GM12864 (cell line): ENCODE measurements at places on chromosomes 12 and 14.

- no peak for DNase-seq
Observed at GRCh38 chr14:68815298-68816182, 22.7 kb upstream of the ZFP36L1 start.

GRCh38 chr12:105745811-105746210 is 392.9 kb downstream of the NUAK1 start:
- DNase-seq = no peak

DNA sequence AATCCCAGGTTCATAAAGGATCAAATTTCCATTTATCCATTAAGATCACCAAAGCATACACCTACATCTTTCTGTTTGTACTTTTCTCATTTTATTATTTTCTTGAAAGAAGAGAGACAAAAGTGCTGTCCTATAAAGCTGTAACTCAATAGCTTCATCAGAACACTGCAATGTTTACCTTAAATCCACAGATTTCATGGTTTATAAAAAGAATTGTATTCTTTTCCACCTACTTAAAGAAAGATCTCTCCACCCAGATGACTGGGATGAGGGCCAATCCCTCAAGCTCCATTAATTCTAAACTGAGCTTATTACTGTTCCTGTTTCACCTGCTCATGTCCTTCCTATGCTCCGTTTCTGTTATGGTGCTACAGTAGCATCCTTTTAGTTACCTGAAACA is 470.6 kb downstream of the BCAT1 start:
- DNase-seq = no peak

DNA sequence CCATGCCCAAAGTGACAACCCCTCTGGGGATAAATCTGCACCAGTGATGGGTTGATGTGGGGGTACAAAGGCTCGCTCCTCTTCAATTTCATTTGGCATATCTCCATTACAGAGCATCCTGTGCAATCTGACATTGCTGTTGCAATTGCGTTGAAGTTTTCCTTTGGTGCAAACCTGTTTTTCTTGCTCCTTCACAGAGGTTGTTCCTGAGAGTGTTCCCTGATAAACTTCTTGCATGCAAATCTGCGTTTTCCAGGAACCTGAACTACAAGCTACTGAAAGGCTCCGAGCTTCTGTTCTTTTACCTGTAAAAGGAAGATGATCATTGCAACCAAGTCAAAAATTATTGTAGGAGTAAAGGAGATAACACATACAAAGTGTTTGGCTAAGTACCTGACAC is 26.1 kb downstream of the SERPINA11 start:
- no peak for DNase-seq

DNA sequence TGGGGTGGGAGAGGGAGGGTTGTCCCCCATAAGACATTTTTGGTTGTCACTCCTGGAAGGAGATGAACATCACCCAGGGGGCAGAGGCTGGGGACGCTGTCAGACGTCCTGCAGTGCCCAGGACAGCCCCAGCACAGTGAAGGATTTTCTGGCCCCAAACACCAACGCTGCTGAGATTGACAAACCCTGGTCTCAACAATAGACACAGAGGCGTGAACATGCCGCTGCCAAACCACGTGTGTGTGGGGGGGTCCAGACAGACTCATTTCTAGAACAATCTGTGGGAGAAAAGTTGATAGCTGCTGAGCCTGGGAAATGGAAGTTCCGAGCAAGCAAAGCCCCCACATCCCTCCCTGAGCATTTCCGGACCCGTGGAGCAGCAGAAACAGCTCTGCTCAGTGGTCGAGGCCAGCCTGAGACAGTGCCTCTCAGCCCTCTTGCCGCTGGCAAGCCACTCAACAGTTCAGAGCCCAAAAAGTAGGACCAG is 43.8 kb upstream of the CLMN start:
- DNase-seq = no peak

GRCh38 chr14:71141701-71142374 is 234.6 kb downstream of the PCNX1 start:
- no peak for DNase-seq

DNA sequence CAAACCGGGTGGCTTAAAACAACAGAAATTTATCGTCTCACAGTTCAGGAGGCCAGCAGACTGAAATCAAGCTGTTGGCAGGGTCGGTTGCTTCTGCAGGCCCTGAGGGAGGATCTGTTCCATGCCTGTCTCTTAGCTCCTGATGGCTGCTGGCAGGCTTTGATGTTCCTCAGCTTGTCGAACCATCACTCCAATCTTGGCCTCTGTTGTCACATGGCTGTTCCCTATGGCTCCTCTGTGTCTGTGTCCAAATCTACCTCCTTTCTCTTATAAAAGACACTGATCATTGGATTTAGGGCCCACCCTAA is 14.0 kb downstream of the NFATC4 start:
- DNase-seq = no peak

DNA sequence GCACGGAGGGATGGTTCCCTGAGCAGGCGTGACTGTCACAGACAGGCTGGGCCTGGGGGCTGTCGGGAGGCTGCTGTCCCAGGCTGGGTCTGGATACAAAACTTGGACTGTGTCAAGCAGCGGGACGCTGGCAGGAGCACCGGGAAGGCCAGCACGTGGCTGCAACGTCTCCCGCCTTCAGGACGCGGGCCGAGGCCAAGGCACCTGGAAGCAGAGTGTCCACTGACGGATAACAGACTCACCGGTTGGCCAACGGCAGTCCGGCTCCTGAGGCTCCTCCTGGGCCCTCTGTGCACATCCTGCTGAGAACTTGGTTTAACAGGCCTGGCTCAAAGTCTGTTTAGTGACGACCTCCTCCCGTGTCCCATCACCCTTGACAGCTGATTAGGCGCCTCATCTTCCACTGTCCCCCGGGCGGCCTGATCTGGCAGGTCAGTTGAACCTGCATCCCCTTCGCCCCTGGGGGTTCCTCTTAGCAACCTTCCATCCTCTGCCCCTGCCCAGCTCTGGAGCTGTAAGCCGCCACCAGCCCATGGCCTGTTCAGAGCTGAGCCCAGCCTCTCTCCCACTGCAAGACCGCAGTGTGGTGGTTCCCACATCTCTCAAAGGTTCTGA is 2.5 kb downstream of the XRCC3 start:
- no peak for DNase-seq

GRCh38 chr14:58744801-58745394 is 107.1 kb downstream of the DACT1 start:
- no peak for DNase-seq

GRCh38 chr12:132094269-132094891 is 49.7 kb downstream of the DDX51 start:
- DNase-seq = no peak

GRCh38 chr12:11500188-11500860 is 105.0 kb upstream of the PRB2 start:
- no peak for DNase-seq

- no peak for DNase-seq
Observed at GRCh38 chr12:617304-617915, 45.8 kb downstream of the NINJ2 start.

GRCh38 chr12:5718680-5719079 is 226.4 kb downstream of the ANO2 start:
- DNase-seq = no peak

GRCh38 chr12:116542345-116542956 is 16.7 kb upstream of the MAP1LC3B2 start:
- no peak for DNase-seq

GRCh38 chr14:75077794-75078193 is 8.4 kb downstream of the ZC2HC1C start:
- DNase-seq = no peak

DNA sequence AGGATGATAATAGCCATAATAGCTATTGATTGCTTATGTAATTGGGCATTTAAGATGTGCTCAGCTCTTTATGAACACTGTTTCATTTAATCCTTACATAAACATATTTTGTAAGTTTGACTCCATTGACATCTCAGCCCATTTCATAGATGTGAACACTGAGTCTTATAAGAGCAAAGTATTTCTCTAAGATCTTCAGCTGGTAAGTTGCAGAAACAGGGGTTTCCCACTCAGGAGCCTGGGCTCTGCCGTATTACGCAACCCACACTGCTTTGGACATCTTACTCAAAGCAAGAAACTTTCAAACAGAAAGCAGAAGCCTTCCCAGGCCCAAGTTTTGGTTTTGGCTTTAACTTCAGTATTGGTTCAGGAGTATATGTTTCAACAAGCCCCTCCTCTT is 705.1 kb downstream of the MED13L start:
- peak; percentile 79 for DNase-seq

DNA sequence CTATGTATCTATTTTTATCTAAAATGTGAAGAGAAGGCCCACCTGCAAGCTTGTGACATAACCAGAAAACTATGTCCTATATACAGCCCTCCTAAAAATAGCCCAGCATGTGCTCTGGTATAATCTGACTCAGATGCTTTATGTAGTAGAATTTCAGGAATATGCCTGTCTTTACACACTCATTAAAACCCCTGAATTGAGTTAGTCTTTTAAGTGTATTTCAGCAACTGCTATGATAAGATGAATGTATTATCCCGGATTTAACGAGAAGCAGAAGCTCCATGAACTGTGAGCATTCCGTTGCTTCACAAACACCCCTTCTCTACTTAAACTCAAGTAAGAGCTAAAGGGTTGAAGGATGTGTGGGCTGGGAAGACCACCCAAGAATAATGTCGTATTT is 89.9 kb upstream of the PRICKLE1 start:
- DNase-seq = no peak
